CD4-positive, alpha-beta memory T cell (primary cell): ENCODE measurements at places on chromosomes 5 and 9.
A peak's percentile ranks its signal among the peaks of the same experiment; 100 is the strongest.

DNA sequence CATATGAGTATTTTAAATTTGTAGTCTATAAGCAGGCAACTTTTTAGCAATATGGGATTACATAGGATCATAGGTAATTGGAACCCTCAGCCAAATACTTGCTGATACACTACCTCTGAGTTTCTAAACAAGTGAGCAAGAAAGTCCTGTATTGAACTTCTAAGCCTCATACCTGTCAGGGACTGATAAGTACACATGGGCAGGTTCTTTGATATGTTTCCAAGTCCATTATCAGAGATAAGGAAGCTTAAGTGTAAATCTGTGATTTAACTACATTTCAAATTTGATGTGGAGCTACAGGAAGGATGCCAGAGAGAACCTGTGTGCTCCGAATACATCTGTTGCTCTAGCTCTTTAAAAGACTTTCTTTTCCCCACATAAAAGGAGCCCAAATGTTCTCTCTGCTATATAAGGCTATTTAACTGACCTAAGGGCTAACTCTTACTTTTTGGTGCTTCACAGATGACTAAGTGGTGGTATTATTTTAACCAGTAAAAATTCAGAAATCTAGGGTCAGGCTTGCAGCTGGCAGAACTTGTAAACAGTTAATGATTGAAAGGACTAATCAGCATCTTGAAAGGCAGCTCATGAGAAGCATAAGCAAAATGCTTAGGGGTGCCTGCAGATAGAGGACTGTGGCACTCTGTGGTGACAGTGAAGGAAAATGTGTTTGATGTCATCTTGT, 228.6 kb downstream of the NR3C1 start:
- no peak for DNase-seq

- no peak for DNase-seq
These were observed 78.0 kb downstream of the PTCH1 start for GRCh38 chr9:95438561-95439357.

DNA sequence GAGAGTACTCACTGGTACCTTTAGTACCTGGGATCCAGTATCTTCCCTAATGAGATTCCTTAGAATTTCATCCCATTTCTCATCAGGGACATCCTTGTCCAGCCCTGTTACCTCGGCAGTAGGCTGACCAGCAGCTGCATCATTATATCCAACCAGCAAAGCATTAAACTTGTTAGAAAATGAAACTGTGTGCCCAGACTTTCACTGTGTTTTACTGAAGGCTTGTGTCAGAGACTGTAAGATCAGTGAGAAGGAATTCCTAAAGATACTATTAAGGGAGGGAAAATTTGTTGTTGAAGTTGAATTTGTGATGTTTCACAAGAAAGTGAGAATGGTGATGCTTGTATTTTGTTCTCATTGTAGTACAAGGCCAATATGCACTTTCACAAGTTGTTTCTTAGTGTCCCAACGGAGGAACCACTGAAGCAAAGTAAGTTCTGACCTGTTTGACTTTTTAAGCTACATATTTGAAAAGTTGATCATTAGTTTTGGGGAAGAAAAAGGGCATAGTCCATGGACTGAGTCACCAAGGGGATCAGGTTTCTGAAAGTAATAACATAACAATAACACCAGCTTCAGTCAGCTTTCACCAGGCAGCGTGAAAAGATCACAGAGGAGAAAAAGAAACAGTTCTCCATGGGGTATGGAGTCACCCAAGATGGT, 48.8 kb downstream of the GRAMD2B start:
- DNase-seq, result no peak

- DNase-seq, result no peak
These were observed 45.2 kb upstream of the FYB1 start for GRCh38 chr5:39264528-39264927.

GRCh38 chr9:90219548-90220118, 423.0 kb downstream of the DIRAS2 start:
- peak; percentile 21 for DNase-seq

DNA sequence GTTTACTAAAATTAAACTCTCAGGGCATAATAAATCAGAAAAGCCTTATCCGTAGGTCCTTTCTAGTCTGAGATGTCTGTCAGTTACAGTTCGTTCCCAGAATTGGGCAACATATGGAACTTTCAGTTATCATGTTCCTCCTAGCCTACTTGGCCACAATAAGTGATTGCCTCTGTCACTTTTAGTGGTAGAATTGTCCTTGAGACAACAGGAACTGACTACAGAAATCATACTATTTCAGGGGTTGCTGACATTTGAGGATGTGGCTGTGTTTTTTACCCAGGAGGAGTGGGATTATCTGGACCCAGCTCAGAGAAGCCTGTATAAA, 956 bp downstream of the ZNF189 start:
- no peak for DNase-seq

GRCh38 chr5:150561192-150561512, 53.2 kb downstream of the NDST1 start:
- DNase-seq, result no peak

- no peak for DNase-seq
These were observed 420.8 kb upstream of the GRAMD2B start for GRCh38 chr5:126002222-126002897.

- DNase-seq, result no peak
These were observed 38.9 kb upstream of the FAM174A start for GRCh38 chr5:100496296-100496695.

GRCh38 chr5:178274781-178275537, 42.4 kb upstream of the PHYKPL start:
- no peak for DNase-seq

GRCh38 chr9:105146677-105147076, 97.8 kb upstream of the SLC44A1 start:
- DNase-seq, result no peak

GRCh38 chr5:170743876-170744212, 39.7 kb upstream of the GABRP start:
- DNase-seq, result no peak

GRCh38 chr9:7316166-7316795, 483.3 kb downstream of the DMAC1 start:
- DNase-seq, result no peak

DNA sequence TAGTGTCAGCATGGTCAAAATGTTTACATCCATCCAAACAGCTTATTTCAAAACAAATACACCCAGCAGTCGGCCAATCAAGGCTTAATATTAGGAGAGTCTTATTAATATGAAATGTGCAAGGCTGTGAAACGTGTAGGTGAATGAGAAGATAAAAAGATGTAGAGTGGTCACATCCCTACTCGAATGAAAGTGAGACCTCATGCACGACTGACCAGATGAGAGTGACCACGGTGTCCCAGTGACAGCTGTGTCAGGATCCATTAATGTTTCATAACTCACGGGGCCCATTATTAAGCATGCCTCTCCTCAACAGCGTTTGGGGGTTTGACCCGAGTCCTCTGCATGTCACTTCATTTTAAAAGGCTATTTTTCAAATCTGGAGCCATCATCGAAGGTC, 39.4 kb upstream of the SSBP2 start:
- no peak for DNase-seq

DNA sequence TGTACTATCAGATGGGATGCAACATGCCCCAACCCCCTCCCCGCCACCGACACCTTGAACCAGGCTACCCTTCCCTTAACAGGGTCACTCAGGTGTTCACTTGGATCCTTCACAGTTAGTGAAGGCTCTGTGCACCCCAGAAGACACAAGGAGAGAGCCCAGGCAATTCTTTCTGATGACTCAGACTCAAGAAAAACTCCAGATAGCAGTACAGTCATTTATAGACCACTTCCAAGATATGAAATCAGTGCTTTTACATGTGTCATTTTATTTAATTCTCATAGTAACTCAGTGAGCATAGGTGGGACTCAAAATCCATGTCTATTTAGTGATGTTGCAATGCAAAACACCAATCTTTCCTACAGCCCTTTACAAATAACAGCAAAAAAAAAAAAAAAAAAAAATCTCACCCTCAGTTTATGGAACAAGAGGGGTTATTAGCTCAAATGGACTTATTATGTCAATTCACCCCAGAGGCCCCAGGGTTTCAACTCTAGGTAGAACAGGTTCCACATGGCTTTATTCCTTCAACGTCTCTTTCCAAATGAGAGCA, 71.9 kb downstream of the FOXD1 start:
- no peak for DNase-seq

GRCh38 chr5:78809444-78809843, 160.9 kb upstream of the LHFPL2 start:
- DNase-seq, result no peak

- DNase-seq, result no peak
These were observed 428.3 kb upstream of the CDH6 start for GRCh38 chr5:30765227-30765626.

- DNase-seq, result no peak
These were observed 31.5 kb downstream of the DIRAS2 start for GRCh38 chr9:90611121-90611520.

- no peak for DNase-seq
These were observed 373.8 kb upstream of the KLF4 start for GRCh38 chr9:107863396-107863795.

DNA sequence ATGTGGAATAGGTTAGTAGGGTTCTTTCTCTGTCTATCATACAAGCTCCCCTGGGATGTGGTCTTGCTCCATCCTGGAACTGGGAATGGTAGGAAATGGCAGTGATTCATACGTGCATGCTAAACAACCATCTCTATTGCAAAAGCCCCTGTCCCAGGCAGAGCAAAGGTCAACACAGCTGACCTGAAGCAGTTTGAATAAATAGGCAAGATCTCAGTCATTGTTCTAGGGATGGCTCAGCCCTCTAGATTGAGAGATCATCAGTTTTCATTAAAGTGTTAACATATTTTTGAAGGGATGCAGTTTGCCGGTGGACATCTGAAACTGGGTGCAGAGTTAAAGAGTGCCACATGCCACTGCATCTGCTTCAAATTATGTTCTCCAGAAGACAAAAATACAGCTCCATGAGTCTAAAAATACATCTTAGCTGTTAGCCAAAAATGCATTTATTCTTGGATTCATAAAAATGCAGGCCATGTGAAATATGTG, 224.1 kb downstream of the ESM1 start:
- DNase-seq, result no peak

GRCh38 chr5:148343046-148343407, 7.7 kb downstream of the SPINK9 start:
- no peak for DNase-seq

DNA sequence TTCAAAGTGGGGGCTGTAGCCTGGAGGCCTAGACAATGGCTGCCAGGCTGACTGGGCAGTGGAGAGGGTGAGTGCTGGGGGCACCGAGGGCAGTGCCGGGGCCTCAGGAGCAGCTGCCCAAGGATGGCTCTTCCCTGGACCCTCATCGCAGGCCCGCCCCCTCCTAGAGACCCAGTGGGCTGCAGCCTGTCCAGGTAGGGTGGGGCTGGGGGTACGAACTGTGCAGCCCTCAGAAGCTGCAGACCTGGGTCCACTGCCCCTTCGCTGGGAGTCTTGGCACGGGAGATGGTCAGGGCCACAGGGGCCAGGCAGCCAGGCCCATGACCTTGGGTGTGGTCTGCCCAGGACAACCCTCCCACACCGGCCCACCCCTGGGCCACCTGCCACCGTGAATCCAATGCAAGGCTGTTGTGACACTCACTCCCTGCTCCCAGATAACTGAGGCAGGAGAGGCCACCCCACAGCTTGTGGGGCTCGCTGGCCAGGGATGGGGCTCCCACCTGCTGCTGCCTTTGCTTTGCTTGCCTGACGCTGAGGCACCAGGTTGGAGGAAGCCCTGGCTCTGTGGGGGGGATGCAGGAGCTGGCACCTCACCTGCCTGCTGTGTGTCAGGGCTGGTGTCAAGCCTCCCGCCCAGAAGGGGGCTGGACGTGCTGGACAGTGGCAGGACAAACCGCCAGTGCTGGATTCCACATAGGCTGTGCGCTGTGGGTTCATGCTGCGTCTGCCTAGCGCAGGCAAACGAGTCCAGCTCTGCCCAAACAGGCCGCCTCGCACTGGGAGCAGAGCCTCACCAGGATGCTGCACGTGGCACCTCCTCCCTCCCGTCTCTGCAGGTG, 23.1 kb upstream of the SLC9A3 start:
- DNase-seq, result no peak

DNA sequence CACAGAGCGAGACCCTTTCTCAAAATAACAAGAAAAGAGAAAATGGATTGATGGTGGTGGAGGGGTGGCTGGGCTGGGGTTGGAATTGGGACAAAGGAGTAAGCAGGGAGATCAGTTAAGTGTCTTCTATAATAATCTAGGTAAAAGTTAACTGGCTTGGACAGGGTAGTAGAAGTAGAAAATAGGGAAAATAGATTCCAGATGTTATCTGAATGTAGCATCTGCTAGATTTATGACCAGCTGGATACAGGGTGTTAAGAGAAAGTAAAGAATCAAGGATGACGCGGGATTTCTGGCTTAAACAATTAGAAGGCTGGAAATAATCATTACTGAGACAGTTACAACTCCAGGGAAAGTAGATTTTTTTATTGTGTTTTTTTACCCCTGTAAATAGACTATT, 13.0 kb downstream of the PPP6C start:
- no peak for DNase-seq

DNA sequence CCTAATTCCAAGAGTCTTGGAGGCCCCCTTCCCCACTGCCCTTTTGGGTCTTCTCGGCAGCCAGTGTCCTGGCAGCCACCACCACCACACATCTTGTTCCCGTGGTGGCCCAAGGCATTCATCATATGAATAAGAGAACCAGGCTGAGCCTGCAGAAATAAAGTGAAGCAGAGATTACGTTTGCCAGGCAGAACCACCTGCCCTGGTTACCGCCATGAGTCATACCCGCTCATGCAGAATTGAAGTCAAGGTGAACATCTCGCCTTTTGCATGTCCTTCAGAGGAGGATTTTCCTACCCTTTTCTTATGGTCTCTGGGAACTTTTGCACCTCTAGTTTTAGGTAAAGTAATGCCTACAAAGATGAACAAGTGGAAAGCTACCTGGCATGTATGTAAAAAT, 119.5 kb upstream of the LMX1B start:
- DNase-seq, result no peak

DNA sequence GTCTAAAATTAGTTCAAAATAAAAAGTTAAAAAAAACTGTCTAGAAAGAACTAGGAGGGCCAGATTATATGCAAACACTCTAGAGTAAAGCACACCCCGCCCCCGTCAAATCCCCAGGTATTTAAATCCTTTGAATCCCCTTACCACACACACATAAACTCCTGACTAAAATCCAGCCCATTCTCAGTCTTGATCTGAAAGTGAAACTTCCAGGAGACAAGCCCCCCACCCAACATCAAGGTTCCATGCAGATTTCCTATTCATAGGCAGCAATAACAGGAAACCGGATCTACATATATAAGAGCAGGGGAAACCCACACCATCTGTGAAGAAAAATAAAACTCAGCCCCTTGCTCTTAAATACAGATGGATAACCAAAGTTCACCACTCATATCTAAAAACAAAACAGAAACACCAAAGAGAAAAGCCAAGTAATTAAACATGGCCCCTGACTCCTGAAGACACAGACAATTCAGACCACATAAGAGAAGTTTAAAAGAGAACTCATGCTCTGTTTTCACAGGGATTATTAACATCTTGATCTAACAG, 42.3 kb downstream of the MARCHF3 start:
- DNase-seq, result peak; percentile 30

- DNase-seq, result no peak
These were observed 9.7 kb upstream of the MSMP start for GRCh38 chr9:35763803-35764202.

- DNase-seq, result no peak
These were observed 34.2 kb downstream of the MTAP start for GRCh38 chr9:21836437-21837161.
